ENCODE measurements at places on chromosomes 12 and 14.
A peak's percentile ranks its signal among the peaks of the same experiment; 100 is the strongest.

GRCh38 chr14:55579724-55580469 is at the start of gene KTN1:
KTN1 (plus strand) TSS chr14:55580207; CDS start chr14:55612049, 31,842 bp downstream.
- peak; percentile 80 for DNase-seq

- no peak for DNase-seq
Measured at GRCh38 chr14:101917413-101918017, 46.9 kb upstream of the DYNC1H1 start.

DNA sequence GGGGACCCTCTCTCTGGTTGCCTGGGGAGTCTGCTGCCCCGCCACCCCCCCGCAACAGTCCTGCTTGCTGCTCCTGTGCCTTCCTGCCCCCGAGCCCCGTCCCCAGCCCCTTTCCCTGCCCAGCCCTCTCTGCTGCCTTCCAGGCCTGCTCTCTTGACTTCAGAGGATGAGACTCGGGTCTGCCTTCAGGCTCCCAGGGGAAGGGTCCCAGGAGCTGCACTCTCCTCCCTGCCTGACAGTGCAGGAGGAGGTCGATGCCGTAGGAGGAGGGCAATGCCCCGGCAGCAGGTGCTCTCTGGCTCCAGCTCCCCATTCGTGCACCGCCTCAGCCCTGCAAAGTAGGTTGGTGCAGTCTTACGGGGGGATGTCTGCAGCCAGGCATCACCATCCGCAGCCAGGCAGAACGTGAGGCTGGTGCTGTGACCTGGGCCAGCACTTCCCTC is 185.1 kb upstream of the C14orf180 start:
- DNase-seq: no peak

DNA sequence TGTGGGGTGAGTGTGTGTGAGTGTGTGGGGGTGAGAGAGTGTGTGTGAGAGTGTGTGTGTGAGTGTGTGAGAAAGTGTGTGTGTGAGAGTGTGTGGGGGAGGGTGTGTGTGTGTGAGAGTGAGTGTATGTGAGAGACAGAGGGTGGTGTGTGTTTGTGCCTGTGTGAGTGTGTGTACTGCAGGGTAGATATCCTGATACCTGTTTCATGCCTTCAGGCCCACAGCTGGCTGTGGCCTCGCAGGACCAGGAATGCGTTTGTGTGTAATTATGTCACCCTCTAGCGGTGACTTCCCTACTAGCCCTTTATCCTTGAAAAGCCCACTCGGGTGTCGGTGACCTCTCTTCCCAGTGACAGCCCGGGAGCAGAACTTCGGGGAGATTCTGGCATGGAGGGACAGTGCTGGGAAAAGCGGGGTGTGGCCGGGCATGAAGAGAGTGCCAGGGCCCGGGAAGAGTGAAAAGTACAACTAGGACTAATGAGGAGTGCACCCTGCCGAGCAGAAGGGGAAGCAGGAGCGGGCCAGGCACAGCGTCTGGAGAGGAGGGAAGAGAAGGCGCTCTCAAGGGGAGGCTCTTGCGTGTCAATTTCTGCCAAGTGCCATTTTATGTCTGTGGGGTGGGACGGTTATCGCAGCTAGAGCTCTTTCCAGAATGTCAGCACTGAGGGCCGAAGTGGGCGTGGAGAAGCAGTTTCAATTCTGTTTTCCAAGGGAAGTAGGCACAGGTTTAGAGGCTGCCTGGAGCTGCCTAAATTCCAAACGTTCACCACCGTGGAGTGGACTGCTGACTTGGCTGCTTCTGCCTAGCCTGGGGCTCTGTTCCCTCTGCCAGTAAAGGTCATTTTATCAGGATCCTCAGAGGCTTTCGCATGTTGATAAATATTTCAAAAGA is 11.0 kb upstream of the FBXL14 start:
- peak; percentile 53 for DNase-seq

- DNase-seq: no peak
Measured at GRCh38 chr12:95074766-95075165, 1.3 kb upstream of the NR2C1 start.

DNA sequence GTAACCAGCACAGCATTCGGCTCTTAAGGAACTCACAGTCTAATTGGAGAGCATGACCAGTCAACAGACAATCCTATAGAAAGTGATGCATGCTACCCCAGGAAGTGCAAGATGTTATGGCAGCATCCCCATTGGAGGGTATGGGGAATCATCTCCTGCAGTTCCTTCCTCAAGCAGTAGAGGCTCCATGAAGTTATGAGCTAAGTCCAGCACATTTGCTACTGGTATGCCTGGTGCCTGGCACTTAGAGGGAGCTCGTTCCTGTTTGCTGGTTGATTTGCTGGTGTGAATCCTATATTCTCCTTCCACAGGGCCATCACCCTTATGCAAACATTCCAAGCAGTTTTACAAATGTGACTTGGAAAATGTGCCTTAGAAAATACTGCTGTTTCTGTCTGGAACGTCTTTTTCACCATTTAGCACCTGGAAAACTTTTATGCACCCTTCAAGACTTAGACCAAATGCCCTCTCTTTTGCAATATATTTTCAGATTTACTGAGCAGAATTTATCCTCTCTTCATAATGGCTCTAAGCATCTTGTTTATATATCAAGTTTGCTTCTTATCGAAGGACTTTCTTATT is 136.1 kb upstream of the WSCD2 start:
- DNase-seq: no peak

DNA sequence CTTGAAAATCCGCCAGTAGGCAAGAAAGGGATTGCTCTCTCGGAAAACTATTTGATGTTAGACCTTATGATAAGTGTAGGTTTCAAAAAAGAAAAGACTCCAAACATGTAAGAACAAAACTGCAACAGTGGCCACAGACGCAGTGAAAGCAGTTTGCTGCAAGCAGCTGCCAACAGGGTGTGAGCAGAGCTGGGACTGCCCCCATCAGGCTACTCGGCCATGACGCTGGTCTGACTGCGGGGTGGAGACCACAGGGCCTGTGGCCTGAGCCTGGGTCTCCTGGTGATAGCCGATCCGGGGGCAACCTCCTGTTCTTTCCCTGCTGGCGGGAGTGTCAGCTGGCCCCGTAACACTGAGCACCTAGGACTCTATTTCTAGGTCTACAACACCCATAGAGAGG is 63.2 kb downstream of the AMN start:
- DNase-seq: no peak

DNA sequence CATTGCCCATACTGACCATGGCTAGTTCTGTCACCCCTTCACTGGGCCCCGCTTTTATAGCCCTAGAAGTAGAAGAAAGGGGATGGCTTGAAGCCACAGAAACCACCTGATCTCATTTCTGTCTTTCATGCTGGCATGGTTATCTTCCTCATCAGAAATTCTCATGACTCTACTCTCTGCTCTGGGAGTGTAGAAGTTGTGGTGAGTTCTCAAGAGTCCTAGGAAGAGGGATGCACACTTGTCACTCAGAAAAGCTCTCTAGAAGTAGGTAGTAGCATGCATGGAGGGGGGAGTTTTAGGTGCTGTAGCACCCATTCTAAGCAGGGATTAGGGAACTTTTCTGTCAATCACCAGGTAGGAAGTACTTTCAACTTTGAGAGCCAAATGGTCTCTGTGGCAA is 6.1 kb upstream of the CMA1 start:
- no peak for DNase-seq

GRCh38 chr14:104877066-104877805 is 12.2 kb downstream of the CEP170B start:
- no peak for DNase-seq

- DNase-seq: no peak
Measured at GRCh38 chr12:57057067-57057751, 7.3 kb upstream of the MYO1A start.

DNA sequence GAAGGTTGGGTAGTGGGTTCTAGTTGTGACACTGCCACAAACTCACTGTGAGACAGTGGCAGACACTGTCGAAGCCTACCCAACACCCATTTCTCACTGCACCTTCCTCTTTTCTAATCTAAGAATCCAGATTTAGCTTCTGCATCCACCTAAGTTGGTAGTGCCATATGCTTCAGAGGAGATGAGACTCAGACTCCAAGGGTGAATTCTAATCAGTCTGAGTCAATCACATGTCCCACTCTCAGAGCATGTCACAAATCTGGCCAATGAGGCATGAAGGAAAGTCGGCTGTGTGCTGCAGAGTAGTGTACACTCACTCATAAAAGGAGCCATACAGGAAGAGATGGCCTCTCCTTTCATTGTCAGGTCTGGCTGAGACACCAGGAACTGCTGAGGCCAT is 102.1 kb upstream of the RAP1B start:
- no peak for DNase-seq

DNA sequence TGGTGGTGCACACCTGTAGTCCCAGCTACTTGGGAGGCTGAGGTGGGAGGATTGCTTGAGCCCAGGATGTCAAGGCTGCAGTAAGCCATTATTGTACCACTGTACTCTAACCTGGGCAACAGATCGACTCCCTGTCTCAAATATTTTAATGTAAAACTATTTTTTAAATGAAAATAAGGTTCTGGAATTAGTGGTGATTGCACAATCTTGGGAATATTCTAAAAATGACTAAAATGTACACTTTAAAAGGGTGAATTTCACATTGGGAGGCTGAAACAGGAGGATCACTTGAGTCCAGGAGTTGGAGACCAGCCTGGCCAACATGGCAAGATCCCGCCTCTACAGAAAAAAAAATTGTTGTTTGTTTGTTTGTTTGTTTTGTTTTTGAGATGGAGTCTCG is 12.9 kb upstream of the TMBIM6 start:
- no peak for DNase-seq

DNA sequence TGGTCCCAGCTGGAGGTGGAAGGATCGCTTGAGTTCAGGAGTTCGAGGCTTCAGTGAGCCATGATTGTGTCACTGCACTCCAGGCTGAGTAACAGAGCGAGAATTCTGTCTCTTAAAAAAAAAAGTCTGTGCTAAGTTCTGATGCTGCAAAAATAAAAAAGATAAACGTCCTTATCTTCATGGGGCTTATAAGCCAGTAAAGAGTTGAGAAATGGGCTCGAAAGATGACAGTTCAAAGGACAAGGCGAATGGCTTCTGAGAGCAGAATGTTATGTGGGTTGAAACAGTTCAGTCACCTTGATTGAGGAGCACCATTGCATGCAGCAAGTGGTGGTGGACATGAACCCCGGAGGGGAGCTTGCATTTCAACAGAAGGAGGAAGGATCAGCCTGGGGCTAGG is 4.7 kb downstream of the TSPAN9 start:
- DNase-seq: no peak

DNA sequence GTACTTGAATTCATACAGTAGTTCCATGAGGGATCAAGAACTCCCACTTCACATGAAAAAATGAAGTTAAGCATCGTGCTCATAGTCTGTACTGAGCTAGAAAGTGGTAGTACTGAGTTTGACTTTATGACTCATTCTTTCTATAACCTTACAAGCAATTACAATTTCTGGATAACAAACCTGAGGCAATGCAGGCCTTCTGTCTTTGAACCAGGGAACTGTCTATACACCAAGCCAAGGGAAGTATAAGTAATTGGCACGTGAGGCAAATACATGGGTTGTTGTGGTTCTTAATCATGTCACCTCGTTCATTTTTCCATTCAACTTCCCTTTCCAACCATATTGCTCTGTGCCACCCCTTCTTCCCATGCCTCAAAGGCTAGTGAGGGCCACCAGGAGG is 16.8 kb downstream of the GNS start:
- no peak for DNase-seq

GRCh38 chr12:67698672-67699581 is 50.4 kb downstream of the DYRK2 start:
- peak; percentile 35 for DNase-seq

GRCh38 chr14:77172916-77173315 is 8.7 kb upstream of the TMEM63C start:
- DNase-seq: no peak

DNA sequence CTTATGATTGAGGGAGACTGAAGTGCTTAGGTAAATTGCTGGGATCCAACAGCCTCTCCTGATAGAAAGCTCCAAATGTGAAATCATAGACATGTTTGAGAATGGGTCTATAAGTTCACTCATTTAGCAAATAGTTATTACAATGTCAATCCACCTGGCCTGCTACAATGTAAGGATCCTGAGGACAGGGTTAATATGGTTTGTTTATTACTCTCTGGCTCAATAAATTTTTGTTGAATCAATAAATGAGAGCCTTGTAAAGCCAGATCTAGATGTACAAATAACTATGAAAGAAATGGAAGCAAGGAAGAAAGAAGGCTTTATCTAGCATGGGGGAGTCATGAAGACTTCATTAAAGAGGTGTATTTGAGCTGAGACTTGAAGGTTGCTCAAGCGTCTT is 165.6 kb upstream of the IGF1 start:
- no peak for DNase-seq

- no peak for DNase-seq
Measured at GRCh38 chr14:75579338-75579864, 981 bp downstream of the FLVCR2 start.

- DNase-seq: no peak
Measured at GRCh38 chr14:75673345-75674035, 12.4 kb downstream of the TTLL5 start.

DNA sequence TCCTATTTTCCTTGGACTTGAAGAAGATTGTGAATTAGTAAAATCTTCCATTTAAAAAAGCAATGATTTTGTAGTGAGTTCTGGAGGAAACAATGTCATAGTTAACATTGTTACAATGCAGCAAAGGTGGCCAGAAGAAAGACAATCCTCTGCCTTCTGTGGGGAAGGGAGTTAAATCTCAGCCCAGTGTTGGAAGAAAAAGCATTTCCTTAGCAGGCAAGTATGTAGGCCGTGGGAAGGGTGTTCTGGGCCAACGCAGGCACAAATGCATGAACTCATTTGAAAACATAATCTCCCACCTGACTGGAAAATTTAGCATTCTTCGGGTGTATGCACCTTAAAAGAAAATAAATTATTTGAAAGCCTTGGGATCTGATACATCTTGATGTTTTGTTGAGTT is 258.6 kb downstream of the ADAMTS20 start:
- no peak for DNase-seq
